ENCODE measurements at places on chromosomes 13 and 19. TPM values are rescaled to one million over a fixed set of nuclear protein-coding genes. Genes with fewer than 3 reads are reported as not detected.

DNA sequence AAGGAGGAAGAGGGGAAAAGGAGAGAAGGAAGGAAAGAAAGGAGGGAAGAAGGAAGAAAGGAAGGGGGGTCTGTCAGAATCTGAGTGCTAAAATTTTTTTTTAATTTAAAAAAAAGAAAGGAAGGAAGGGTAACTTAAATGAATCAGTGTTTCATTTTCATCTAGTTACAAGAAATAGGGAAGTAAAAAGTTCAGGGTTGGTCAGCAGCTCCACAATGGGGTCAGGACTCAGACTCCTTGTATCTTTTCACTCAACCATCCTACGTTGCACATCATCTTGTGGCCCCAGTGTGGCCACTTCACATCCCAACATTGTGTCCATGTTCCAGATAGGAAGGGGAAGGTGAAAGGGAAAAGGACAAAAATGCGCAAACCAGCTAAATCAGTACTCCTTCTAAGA lies 14.3 kb upstream of the FNDC3A start:
- no peak for DNase-seq

- DNase-seq = no peak
Observed at GRCh38 chr13:81051873-81052272, 710.9 kb upstream of the SPRY2 start.

SH2D3A gene
- total RNA-seq = 21.2 TPM

CACNG6 gene
- total RNA-seq = 2.2 TPM
